Activated effector memory CD4-positive, alpha-beta T cell treated with anti-CD3 and anti-CD28 coated beads, Interleukin-2, amount 50 U/mL, for 16 hours (primary cell): ENCODE measurements at places on chromosomes 7 and 10.
A peak's percentile ranks its signal among the peaks of the same experiment; 100 is the strongest.

- no peak for DNase-seq
Observed at GRCh38 chr7:76008156-76008687, 13.8 kb upstream of the TMEM120A start.

GRCh38 chr10:18179891-18180290, 39.7 kb downstream of the CACNB2 start:
- no peak for DNase-seq

GRCh38 chr7:155178096-155178495, 108.0 kb downstream of the HTR5A start:
- peak; percentile 10 for DNase-seq

GRCh38 chr10:659688-660141, 29.8 kb downstream of the DIP2C start:
- DNase-seq: no peak
